ENCODE measurements at places on chromosomes 3 and 15.

DNA sequence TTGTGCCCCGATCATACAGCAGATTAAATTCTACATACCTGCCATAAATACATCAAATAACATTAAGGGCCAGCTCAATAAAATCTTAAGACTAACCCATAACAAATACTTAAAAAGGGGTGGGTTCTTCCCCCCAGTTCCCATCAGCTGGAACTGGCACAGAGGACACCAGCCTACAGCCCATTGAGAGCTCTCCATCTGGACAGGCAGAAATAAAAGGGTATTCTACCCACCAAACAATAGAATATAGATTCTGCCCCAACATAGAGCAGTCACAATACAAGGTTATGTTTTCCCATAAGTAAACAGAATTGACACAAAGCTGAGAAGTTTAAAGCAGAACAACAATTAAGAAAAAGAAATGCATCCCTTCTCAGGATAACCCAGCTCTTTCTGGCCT lies 11.9 kb downstream of the CPOX start:
- DNase-seq: no peak

- no peak for DNase-seq
Observed at GRCh38 chr15:28103831-28104230, 4.7 kb upstream of the OCA2 start.

- DNase-seq: no peak
Observed at GRCh38 chr15:31554261-31554660, 227.6 kb downstream of the KLF13 start.

DNA sequence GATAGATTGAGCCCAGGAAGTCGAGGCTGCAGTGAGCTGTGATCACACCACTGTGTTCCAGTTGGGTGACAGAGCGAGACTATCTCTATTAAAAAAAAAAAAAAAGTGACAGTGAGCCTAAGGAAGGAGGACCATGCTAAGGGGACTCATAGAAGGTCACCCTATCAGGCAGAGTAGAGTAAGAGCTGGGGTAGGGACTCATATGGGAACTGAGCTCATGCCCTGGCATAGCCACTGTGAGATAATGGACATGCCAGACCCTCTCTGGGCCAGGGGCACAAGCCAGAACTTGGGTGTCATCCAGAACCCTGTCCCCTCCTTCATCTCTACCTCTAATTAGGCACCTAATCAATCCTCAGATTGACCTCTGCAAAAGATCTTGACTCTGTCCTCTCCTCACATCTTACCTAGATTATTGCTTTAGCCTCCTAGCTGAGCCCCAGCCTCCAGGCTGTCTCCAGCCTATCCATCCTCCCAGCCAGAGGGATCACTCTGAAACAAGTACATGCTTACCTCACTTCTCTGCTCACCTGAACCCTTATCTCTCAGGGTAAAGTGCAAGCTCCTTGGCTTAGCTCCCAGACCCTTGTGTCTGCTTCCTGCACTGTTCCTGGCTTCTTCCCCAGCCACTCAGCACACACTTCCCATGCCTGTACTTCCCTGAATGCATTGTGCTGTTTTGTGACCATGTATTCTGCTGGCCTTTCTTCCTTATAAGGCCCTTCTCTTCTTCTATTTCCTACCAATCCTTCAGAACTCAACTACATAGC lies 76.4 kb downstream of the DAPK2 start:
- DNase-seq: peak; percentile 49
